Activated CD4-positive, alpha-beta memory T cell treated with anti-CD3 and anti-CD28 coated beads for 36 hours (primary cell): ENCODE measurements at places on chromosomes 5 and 9. TPM values are rescaled to one million over a fixed set of nuclear protein-coding genes. Genes with fewer than 3 reads are reported as not detected.

CCDC112 gene
- 1.7 TPM for total RNA-seq

GRCh38 chr5:138230981-138231589 is 18.0 kb upstream of the CDC23 start:
- DNase-seq: no peak

PCDHA12 gene
- not detected for total RNA-seq

GRCh38 chr5:143716881-143717280 is 95.1 kb upstream of the HMHB1 start:
- DNase-seq: no peak

DNA sequence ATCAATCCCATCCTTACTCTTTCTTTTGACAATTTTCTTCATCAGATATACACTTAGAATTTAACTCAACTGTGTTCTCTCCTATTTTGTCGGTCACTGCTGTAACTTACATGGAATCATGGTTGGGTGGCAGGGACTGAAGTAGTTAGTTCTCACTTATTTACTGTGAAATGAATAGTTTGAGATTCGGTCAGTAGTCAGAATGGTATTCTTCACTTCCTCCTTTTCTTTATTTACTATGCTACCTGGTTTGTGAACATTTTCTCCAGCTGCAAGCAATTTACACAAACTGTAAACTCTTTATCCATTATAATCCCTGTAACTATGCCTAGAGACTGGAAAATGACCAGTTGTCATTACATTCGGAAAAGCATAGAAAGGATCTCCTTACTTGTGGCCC is 41.5 kb upstream of the GDNF start:
- no peak for DNase-seq

WNK2 gene
- 1.6 TPM for total RNA-seq

PKD2L2 gene
- not detected for total RNA-seq
